Iris pigment epithelial cell (primary cell): ENCODE measurements at places on chromosomes 4 and X.

- no peak for DNase-seq
These were observed 163.6 kb upstream of the PLAC1 start for GRCh38 chrX:134821901-134822300.

DNA sequence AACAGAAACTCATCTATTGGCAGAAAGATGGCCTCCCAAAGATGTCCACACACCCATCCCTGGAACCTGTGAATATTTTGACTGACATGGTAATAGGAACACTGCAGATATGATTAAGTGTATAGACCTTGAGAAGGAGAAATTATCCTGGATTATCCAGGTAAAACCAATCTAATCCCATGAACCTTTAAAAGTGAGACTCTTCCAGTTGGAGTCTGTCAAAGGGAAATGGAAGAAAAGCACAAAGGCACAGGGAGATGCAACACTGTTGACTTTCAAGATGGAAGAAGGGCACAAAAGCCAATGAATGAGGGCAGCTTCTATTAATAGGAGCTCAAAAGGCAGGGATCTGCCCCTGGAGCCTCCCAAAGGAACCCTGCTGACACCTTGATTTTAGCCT, 83.0 kb downstream of the AMELX start:
- DNase-seq: no peak

- no peak for DNase-seq
These were observed 246.3 kb downstream of the NDST4 start for GRCh38 chr4:114866901-114867670.

DNA sequence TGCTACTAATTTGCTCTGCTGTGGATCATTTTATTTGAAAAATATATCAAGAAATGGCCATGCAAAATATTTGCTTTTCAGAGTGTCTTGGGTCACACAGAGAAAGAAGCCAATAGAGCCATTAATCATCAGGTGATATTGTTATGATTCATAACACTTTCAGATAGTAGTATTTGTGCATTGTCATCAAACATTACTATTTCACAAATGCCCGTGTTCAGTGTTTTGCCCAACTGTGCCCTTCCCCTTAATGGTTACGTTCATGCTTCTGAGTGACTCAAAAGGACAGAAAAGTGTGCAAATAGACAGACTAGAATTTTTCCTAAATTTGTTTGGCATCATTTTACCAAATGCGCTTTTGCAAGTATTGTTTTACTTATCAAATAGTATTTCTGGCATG, 46.5 kb downstream of the PHOX2B start:
- DNase-seq: no peak

DNA sequence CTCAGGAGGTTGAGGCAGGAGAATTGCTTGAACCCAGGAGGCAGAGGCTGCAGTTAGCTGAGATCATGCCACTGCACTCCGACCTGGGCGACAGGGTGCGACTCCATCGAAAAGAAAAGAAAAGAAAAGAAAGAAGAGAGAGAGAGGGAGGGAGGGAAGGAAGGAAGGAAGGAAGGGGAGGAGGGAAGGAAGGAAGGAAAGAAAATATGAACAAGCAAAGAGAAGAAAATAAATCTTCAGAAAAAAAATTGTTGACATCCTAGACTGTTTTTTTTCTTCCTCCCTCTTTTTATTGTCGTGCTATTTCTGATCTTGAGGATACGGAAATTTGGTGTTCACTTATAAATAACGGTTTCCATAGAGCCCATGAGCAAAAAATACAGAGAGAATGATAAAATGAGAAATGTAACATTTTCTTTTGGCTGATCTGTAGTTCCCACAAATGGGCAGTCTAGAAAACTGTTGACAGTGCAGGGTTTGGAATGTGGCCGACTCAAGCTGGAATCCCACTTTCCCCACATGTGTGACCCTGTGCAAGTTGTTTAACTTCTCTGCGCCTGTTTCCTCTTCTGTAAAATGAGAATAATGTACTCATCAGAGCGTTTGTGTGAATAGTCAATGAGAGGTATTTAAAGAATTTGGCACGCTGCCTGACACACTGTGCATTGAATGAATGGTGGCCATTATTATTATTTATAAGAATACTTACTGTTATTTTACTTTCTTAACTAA, 19.4 kb downstream of the SORBS2 start:
- DNase-seq: peak; percentile 99

DNA sequence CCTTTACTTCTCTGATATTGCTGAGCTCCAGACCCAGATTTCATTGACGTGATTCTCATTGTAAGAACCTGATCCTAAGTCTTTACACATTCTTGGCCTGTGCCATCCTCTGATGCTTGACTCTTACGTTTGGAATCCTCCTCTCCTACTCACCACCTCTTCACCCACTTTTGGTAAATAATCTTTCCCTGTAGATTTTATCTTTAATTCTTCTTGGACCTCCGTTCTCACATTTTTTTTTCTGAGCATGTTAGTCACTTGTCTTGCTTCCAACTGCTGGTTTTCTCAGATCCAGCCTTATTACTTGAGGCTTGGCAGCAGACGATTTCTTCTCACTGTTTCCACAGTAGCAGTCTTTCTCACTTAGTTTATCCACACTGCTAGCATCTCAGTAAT, 12.4 kb upstream of the SH3RF1 start:
- peak; percentile 90 for DNase-seq

- peak; percentile 79 for DNase-seq
These were observed 407.9 kb downstream of the PCDH18 start for GRCh38 chr4:137124278-137124932.

DNA sequence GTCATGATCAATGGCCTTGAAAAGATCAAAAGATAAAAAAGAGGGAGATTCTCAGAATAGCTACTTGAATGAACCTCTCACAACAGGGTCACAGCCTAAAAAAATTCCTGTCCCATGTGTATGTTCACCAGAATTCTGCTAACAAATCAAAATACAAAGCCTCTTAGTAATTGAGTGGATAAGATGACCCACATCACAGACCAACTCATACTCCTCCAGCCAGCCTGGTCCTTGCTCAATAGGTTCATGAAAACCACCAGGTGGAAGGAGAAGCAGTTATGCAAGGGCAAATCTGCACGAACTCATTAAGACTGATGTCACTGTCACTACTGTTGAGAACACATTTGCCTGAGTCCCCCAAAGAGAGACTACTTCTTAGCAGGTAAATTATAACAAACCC, 21.5 kb downstream of the WDFY3 start:
- DNase-seq: peak; percentile 66

DNA sequence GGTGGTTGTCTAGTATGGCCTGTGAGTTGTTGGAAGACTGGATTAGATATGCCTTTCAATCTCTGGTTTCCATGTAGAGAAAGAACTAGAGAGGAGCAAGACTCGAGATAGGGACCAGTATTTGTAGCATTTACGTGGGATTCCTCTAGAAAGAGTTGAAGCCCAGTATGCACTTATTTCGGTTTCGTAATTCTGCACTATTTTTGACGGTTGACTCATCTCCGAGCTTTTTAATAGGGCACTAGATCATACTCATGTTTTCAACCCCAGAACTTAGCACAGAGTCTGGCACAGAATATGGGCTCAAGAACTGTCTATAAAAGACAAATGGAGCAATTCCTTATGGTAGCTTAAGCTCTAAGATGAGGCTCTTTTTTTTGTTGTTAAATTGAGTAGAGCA, 15.7 kb downstream of the HELT start:
- no peak for DNase-seq

- no peak for DNase-seq
These were observed 100.2 kb upstream of the USP38 start for GRCh38 chr4:143084566-143084965.
